ENCODE measurements at places on chromosomes 5 and 9.

- DNase-seq: no peak
Measured at GRCh38 chr9:132887181-132888120, 8.8 kb downstream of the SPACA9 start.

- no peak for DNase-seq
Measured at GRCh38 chr9:124190761-124191160, 67.0 kb upstream of the NEK6 start.

DNA sequence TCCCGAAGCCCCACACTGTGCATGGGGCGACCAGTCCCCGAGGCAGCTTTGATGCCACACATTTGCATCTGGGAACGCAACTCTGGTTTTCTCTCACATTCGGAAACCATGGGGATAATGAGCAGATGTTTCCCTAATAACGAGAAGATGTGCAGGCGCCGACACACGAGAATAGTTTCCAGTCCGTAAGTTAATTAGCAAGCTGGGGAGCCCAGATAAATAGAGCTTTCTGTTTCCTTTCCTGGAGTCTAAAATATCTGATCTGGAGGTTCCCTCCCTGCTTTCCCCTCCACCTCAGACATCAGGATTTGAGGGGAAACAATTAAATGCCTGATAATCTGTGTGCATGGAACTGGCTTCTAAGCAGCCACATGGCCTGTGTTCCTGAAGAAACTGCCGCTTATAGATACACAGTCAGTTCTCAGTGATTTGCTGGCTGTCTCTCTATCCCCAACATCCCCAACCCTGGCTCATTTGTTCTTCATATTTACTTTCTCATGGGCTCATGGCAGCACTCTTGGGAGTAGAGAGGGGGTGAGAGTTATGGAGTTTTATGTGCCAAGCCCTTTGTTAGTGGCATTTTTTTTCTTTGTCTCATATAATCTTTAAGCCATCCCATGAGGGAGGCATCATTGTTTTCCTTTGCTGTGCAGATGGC, 62.8 kb downstream of the PDZD2 start:
- DNase-seq: no peak

DNA sequence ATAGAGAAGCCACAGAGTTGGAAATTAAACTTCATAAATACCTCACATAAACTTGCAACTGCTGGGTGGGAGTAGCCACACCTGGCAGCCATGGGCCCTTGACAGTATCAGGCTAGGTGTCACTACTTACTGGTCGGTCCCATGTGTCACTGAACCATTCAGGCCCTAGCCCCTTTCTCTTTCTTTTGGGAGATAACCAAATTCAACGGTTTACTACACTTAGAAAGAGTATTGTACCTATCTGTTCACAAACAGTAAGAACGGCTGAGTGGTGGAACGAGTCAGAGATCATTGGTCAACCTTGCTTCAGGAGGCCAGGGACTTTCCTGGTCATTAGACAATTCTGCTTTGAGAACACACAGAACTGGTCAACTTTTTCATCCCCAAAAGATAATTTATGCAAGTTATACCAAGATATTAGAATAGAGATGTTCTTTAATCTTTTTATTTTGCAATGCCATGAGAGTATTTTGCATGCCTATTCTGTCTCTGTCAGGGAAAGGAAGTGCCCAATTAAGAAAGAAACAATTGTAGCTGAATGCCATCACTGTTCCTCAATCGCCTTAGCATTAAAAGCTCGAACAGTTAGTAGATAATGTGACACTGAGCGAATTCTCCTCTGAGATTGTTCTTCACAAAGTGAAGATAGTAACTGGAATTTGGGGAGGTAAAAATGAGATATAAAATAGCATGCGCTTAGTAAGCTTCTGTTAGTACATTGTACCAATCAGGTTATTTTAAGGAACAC, 50.9 kb downstream of the GOLPH3 start:
- no peak for DNase-seq

DNA sequence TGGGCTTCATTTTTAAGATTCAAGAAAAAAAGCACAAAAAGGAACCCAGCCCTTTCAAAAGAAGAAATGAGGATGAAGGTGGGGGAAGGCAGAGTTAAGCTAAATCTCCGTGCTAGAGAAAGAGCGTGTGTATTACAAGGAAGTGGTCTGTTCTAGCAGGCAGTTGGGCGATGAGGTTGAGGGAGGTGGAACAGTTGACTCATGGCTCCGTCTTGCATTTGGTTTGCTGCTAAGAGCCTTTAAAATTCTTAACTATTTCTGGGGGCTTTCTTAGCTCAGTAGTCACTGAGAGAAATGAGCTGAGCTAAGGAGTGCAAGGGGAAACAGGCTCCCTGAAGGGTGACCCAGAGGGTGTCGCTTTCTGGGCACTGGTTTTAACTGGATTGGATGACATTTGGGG, 117.4 kb downstream of the GCNT1 start:
- peak; percentile 38 for DNase-seq
